ENCODE measurements at places on chromosomes 1 and 21.
A peak's percentile ranks its signal among the peaks of the same experiment; 100 is the strongest.

DNA sequence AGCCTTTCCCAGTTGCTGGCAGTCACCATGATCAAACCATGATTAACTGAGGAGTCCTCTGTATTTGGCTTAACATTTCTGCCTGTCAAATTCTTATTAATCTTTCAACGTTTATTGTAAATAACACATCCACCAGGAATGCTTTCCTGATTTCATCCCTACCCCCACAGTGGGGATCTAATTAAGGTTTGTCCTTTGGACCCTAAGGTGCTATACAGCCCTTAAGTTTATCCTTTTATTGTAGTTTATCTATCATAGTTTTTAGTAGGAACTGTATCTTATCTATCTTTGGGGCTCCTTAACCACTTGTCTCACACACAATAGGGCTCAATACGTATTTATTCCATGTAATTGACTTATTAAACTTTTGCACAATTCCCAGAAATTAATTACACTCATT, 61.0 kb downstream of the SPATA46 start:
- DNase-seq, result no peak

DNA sequence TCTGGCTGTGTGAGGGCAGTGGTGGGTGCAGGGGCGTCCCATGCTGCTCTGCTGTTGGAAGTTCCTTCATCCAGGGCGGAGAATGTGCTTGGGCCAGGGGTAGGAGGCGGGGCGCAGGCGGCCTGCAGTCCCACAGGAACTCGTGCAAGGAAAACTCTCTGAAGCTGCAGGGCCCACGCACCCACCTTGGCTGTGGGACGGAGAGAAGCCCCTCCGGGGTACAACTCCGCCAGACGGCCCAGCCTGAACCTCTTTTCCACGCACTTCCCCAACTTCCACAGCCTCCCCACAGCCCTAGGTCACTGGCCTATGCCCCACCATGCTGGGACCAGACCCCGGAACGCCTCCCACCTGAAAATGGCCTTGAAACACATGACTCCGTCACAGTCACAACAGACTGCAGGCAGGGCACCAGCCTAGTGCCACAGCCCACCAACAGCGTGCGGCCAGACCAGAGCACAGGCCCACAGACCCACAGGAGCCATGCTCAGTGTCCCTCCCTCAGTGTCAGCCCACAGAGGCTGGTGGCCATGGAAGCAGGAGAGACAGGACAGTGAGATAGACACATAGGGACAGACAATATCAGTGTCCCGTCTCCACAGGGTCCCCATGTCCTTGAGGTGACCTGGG, 47.8 kb downstream of the WNT9A start:
- DNase-seq, result no peak

DNA sequence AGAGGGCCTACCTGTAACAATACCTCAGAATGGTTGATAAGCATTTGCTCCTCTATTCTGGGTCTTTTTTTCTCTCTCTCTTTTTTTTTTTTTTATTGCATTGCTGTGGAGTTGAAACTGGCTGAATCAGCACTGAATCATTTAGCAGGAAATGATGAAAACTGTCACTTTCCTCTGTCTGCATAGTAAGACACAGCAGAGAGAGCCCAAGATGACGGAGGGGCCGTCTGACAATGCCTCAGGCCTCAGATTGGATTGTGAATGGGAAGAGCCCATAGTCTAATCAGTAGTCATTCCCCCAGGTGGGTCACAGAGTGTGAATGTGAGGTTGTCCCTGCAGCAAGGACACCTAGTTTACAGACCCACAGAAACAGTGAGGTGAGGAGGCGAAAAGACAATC, 193.2 kb upstream of the PLXNA2 start:
- no peak for DNase-seq

GRCh38 chr1:2091611-2092604, 41.7 kb downstream of the PRKCZ start:
- peak; percentile 34 for DNase-seq

- no peak for DNase-seq
Measured at GRCh38 chr1:91736715-91737615, 149.0 kb downstream of the TGFBR3 start.

GRCh38 chr1:151852733-151853132, 779 bp downstream of the THEM5 start:
- DNase-seq, result no peak

DNA sequence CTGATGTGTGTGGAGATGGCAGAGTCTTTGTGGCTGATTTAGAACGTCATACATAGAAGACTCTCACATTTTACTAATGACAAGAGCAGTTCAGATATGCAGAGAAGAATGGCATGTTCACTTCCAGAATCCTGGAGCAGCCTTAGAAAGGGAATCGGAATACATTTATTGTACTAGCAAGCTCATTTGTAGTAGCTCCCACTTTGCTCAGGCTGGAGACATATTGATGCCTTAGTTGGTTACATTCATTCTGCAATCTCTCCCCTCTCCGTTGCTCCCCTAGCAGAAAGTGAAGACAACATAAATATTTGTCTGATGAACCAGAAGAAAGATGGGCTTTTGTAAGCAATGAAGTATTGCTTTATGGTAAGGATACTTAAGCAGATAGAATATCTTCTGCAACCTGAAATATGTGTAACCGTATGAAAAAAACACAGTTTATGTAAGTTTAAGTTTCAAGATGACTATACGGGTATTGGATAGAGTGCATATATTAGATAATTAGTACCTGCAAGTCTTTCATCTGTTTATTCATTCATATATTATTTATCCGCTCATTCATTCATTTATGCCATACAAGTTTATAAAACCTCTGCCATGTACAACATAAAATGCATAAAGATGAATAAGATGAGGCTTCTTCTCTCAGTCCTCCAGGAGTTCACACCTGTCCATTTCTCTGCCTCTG, 135.7 kb downstream of the CNIH3 start:
- no peak for DNase-seq

GRCh38 chr21:35529171-35529863, 480.2 kb upstream of the RUNX1 start:
- no peak for DNase-seq

GRCh38 chr1:151313501-151313900, 13.7 kb downstream of the PI4KB start:
- no peak for DNase-seq

GRCh38 chr1:166197141-166197540, 30.3 kb upstream of the FAM78B start:
- no peak for DNase-seq

- DNase-seq, result no peak
Measured at GRCh38 chr1:8680664-8681650, 136.5 kb downstream of the RERE start.

DNA sequence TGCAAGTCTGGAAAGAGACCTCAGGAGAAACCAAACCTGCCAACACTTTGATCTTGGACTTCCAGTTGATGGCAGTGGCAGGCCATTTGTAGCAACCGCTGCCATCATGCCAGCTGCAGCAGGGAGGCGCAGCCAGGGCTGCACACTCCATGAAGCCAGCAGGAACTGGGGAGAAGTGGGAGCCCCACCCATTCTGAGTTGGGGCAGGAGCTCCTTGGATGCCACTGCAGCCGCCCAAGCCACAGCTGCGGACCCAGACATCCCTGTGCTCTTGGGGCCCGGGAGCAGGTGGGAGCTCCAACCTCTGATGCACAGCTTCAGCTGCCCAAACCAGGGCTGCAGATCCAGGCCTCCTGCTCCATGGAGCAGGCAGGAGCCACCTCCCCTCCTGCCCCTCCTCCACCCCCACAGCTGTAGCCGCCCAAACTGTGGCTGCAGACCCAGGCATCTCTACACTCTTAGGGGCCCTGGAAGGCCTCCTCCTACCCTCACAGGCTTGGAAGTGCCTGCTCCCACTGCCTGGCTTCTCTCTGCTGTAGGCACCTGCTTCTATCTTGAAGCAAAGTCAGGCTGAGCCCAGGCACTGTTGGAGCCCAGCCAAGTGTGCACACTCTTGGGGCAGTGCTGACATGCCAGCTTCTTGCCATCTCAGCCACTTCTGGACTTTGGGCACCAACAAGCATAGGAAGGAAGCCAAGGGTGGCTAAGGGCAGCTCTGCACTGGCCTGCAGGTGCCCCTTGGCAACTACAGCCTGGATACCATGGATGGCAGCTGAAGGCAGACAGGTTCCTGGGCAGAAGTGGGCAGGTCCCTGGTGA, 20.0 kb upstream of the DISP1 start:
- DNase-seq, result no peak

- DNase-seq, result no peak
Measured at GRCh38 chr1:228270032-228270431, 62.2 kb downstream of the OBSCN start.

- DNase-seq, result no peak
Measured at GRCh38 chr1:209937996-209938959, at the start of gene SYT14. Gene SYT14, plus strand, starts transcription at chr1:209938217. Its CDS starts 48 bp downstream, at chr1:209938265.

GRCh38 chr1:32221581-32221979, 573 bp downstream of the TMEM234 start:
- DNase-seq, result no peak

- no peak for DNase-seq
Measured at GRCh38 chr1:98769162-98769561, 107.6 kb downstream of the SNX7 start.

- DNase-seq, result no peak
Measured at GRCh38 chr1:113031171-113031933, 41.6 kb upstream of the LRIG2 start.

GRCh38 chr1:172485626-172486025, 41.8 kb upstream of the PIGC start:
- DNase-seq, result no peak

GRCh38 chr1:1947493-1947892, 28.4 kb upstream of the TMEM52 start:
- no peak for DNase-seq

DNA sequence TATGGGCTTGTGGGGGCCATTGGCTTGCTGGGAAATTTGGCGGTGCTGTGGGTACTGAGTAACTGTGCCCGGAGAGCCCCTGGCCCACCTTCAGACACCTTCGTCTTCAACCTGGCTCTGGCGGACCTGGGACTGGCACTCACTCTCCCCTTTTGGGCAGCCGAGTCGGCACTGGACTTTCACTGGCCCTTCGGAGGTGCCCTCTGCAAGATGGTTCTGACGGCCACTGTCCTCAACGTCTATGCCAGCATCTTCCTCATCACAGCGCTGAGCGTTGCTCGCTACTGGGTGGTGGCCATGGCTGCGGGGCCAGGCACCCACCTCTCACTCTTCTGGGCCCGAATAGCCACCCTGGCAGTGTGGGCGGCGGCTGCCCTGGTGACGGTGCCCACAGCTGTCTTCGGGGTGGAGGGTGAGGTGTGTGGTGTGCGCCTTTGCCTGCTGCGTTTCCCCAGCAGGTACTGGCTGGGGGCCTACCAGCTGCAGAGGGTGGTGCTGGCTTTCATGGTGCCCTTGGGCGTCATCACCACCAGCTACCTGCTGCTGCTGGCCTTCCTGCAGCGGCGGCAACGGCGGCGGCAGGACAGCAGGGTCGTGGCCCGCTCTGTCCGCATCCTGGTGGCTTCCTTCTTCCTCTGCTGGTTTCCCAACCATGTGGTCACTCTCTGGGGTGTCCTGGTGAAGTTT, 550 bp downstream of the RXFP4 start:
- DNase-seq, result no peak
